NCI-H187 (cell line): ENCODE measurements at places on chromosomes 3 and 15.
A peak's percentile ranks its signal among the peaks of the same experiment; 100 is the strongest.

- no peak for DNase-seq
These were observed 31.1 kb upstream of the NEO1 start for GRCh38 chr15:73021139-73021621.

DNA sequence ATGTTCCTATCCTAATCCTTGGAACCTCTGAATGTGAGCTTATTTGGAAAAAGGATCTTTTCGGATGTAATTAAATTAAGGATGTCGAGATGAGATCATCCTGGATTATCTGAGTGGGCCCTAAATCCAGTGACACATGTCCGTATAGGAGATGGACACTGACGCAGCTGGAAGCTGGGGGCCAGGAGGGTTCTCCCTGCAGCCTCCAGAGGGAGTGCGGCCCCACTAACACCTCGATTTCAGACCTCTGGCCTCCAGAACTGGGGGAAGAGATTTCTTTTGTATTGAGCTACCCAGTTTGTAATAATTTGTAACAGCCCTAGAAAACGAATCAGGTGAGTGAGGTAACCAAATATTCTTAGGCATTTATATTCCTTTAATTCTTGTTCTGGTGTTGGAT lies 2.5 kb downstream of the DNAJB8 start:
- no peak for DNase-seq

DNA sequence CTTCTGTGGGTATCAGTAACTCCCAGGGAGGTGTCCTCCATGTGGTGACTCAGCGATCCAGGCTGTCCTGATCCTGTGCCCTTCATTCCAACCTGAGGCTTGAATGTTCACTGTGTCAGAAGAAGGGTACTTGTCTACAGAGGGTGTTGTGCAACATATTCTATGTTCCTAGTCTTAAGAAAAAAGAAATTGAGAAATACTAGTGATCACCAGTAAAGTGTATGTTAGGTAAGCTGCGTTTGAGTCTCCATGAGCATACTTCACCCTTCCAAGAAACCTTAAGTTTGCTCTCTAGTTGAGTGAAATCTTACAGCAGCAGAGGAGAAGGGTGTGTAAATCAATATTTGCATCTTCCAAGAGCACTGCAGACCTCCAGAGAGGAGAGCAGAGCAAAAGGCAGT lies 122.2 kb upstream of the SLC24A5 start:
- no peak for DNase-seq

DNA sequence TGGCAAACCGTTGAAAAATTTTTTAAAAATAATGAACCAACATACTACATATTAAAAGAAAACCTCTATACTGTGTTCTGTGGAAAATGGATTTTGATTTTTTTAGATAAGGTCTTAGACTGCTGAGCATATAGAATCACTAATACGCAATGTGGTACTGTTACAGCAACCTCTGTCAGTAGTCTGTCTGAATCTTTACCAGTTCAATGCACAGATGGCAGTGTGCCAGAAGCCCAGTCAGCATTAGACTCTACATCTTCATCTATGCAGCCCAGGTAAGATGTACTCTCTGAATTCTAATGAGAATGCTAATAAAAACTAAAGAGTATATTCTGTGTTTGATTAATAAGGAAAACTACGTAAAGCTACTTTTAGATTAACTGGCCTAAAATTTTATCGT lies 31.3 kb upstream of the FAH start:
- no peak for DNase-seq

GRCh38 chr3:176046703-176047102 lies 1150.6 kb downstream of the TBL1XR1 start:
- DNase-seq, result no peak

DNA sequence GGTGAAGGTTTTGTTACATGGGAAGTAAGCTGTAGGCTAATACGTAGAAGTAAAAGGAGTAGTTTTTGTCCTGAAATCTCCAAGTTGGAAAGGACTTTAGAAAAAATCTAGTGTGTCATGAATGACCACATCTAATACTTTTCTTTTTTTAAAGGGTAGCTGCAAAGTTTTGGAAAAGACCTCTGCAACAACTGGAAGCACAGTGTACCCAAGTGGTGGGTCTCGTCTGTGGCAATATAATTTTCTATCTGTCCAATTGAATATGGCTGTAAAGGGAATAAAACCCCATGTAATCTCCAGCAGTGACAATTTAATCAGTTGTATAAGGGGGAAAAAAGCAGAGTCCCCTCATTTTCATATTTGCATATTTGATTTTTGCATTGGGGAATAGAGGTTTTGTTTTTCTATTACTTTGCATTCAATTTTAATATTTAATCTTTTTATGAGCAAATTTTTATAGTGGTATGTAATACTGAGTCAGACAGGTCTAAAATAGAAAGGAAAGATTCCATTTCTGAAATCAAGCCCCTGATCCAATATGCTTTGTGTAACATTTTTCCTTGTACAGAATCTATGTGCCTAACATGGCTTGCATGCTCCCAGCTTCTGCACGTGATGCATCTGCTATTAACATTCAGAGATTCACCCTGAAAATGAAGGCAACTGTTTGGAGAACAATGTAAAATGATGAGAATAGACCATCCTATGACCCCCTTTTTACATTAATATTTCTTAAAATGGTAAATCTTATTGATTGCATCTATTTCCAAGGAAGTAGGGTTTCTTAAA lies 531.4 kb downstream of the ZIC1 start:
- no peak for DNase-seq

GRCh38 chr3:56975567-56975966 lies 84.9 kb upstream of the SPATA12 start:
- DNase-seq, result no peak

- DNase-seq, result no peak
These were observed 33.2 kb upstream of the RGMA start for GRCh38 chr15:93121973-93122910.

- no peak for DNase-seq
These were observed 41.1 kb upstream of the AP3B2 start for GRCh38 chr15:82750831-82751180.

GRCh38 chr3:185823078-185824044 lies 1.5 kb downstream of the IGF2BP2 start:
- DNase-seq, result no peak

- DNase-seq, result no peak
These were observed 94.4 kb downstream of the TJP1 start for GRCh38 chr15:29727871-29728270.

DNA sequence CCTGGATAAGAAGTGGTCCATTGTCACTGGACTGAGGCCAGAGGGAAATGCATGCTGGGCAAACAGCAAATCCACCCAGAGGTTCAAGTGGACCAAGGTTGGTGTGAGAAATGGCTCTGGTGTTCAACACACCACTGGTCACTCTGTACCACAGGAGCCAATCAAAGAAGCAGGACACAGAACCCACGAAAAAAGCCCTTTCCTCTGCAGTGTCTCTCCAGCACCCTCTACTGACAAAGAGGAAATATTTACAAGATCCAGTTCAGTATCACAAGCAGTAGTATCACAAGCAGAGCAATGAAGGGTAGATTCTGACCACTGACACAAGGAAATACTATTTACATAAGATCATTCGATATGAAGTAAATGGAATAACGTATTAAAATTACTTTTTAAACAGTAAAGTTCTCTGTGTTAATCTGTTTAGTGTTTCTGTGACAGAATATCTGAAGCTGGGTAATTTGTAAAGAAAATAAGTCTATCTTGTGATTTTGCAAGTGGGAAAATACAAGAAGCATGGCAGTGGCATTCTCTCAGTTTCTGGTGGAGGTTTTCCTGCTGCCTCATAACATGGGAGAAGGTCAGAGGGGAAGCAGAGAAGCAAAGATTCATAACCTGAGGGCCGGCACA lies 390.7 kb downstream of the EFHB start:
- DNase-seq, result no peak

- DNase-seq, result no peak
These were observed 4.3 kb downstream of the GREM1 start for GRCh38 chr15:32722136-32722535.

DNA sequence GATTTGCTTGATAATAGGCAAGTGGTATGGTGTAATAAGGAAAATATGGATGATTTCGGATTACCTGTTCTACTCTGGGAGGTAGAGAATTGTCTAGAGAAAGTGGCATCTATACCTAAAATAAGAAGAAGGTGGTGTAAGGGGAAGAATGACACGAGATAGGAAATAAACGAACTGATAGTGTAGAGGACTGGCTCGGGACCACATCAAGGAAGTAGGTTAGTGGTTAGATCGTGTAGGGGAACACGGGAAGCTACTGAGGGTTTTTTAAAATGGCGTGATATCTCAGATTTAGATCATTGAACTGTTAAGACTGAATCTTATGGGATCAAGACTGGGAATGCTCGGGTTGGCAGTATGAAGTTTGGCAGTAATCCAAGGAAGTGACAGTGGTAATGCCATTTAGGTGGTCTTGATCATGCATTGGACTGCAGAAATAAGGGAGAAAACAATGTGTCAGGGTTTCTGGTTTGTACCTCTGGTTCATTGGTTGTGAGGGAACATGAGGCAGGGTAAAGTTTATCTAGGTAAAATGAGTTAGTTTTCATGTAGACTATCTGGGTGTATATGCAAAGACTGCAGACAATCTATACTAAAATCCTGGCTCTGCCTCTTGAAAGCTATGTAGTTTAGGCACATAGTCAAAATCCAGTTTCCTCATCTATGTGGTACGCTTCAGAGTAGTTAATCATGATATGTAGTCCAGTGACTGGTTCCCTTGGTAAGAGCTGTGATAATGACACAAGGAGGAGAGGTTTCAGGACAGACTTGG lies 7.4 kb downstream of the RPL14 start:
- DNase-seq, result no peak

DNA sequence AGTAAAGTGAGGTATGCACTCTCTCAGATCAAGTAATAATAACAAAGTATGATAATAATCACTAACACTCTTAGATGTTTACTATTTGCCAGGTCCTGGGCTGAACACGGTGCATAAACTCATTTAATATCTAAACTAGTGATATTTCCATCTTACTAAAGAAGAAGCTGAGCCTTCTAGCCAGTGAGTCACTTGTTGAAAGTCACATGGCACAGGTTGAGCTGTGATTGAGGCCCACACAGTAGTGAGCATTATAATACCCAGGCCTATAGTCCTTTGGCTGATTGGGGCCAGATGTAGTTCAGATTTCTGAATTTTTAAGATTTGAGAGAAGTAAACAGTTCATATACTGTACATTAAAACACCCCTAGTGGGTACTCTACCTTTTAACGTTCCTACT lies 93.2 kb upstream of the CCDC80 start:
- DNase-seq, result no peak

GRCh38 chr3:134822090-134822489 lies 27.0 kb downstream of the EPHB1 start:
- no peak for DNase-seq

DNA sequence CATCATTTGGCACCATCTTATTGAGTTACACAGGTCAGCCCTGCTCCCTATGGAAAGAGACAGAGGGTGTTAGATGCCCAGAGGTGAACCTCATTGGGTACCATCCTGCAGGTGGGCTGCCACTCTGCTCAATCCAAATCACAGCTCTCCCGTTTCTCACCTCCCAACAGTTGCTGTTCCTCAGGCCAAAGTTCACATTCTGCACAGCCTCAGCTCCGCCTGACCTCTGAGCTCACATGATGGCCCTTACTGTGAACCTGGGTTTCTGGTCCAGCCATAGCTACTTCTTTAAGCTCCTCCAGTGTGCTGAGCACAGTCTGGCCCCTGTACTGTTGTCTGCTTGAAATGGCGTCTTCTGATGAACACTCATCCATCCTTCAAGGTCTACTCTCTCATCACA lies 47.8 kb downstream of the BTD start:
- DNase-seq, result no peak

- peak; percentile 29 for DNase-seq
These were observed 47.2 kb upstream of the TEX55 start for GRCh38 chr3:119098619-119099222.

GRCh38 chr15:79168922-79169456 lies 78.4 kb upstream of the RASGRF1 start:
- DNase-seq, result no peak

GRCh38 chr15:101449471-101450402 lies 39.8 kb downstream of the PCSK6 start:
- DNase-seq, result no peak

DNA sequence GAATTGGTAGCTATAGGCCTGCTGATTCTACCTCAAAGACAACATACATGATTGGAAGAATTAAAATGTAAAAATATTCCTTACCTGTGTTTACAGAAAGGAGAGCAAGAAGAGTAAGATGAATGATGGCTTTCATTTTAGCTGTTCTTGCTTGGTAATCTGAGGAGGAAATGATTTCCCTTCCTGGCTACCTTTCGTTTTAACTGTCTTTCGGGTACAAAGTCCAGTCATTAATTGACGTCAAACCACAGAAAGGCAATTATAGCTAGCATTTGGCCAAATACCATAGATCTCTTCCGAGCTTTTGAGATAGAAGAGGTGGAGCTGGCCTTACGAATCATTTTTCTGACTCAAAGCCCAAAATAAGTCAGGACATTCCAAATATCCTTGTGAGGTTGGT lies at the start of gene MUC13:
Gene MUC13 (minus strand): TSS at position 175 of the 400 bp plus-strand sequence. CDS start 39 bp downstream, at position 136.
- DNase-seq, result no peak

DNA sequence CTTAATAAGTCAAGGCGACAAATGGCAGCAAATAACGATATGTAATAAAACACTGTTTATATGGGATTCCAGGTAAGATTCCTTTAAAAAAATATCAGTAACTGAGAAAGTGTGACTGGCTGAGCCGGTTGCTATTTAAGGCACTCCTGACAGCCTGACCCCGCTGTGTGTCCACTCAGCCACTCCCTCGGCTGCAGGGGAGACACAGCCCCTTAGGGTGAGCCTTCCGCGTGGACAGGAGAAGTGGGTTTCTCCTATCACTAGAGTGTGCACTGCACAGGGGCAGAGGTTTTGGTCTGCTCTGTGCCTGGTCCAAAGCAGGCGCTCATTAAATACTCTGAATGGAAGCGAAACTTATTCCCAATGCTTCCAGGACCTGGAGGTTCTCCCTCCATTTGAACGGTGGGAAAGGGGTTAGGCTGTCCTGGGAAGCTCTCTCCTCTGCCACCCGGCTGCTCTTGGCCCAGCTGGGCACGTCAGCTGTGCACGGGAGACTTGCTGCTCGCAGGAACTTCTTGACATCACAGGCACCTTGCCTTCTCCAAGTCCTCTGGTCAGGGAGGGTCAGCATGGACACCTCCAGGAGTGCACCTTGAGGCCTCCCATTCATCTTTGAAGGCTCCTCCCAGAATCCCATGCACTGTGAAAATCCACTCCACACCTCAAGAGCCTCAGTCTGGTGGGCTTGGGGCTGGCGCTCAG lies 43.3 kb upstream of the SLCO2A1 start:
- DNase-seq, result no peak

DNA sequence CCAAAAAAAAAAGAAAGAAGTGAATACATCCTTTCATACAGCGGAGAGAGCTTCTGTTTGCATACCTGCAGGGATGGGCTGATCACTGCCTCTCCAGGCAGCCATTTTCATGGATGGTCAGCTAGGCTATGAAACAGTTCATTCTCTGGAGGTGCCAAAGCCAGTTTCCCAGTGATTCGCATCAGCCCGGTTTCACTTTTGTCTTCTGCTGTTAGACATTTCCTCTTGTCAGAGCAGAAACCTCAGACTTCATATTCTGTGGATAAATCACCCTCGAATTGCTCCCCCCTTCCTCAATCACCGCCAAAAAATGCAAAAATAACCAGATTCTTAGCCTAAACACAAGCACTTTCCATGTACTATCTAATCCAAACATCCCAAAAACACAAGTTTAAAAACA lies 225.6 kb downstream of the ADAMTS9 start:
- DNase-seq, result no peak
